ENCODE measurements at places on chromosomes 2 and 18.

- no peaks in the 10 kb centered on the region for H3K4me1 ChIP-seq
- H3K27me3 ChIP-seq = no peaks in the 10 kb centered on the region
- H3K36me3 ChIP-seq = peaks cover 13% of the 10 kb centered on the region
- H3K27ac ChIP-seq = no peak overlapping the region
- no peak overlapping the region for H3K4me3 ChIP-seq
These were observed 31.0 kb upstream of the WDSUB1 start for GRCh38 chr2:159317392-159318088.

DNA sequence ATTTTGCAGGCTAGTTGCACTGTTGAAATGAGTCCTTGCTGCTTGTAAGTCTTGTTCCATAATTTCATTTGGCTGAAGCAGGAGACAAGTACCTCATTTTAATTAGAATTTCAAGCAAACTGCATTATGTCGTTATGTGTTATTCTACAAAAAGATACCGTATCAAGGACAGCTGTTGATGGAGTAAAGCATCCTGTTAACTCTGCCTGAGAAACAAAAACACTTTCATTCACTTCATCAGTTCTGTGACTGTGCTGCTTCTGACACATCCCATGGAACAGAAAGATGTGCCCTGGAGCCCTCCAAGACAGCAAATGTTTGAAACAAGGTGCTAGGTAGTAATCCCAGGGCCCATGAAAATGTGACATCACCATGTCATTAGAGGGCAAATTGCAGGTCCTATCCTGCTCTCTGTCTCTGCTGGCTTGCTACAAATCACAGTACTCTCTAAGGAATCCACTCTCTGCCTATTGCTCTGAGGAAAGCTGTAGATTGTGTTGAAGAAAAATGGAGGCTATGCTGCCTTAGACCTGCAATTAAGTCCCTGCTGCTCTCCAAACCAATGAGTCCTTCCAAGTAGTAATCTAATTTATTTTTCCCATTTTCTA lies 209.7 kb upstream of the PARD3B start:
- H3K27me3 ChIP-seq = peaks cover 5% of the 10 kb centered on the region
- H3K36me3 ChIP-seq = no peaks in the 10 kb centered on the region
- no peak for DNase-seq
- no peak overlapping the region for H3K27ac ChIP-seq

DNA sequence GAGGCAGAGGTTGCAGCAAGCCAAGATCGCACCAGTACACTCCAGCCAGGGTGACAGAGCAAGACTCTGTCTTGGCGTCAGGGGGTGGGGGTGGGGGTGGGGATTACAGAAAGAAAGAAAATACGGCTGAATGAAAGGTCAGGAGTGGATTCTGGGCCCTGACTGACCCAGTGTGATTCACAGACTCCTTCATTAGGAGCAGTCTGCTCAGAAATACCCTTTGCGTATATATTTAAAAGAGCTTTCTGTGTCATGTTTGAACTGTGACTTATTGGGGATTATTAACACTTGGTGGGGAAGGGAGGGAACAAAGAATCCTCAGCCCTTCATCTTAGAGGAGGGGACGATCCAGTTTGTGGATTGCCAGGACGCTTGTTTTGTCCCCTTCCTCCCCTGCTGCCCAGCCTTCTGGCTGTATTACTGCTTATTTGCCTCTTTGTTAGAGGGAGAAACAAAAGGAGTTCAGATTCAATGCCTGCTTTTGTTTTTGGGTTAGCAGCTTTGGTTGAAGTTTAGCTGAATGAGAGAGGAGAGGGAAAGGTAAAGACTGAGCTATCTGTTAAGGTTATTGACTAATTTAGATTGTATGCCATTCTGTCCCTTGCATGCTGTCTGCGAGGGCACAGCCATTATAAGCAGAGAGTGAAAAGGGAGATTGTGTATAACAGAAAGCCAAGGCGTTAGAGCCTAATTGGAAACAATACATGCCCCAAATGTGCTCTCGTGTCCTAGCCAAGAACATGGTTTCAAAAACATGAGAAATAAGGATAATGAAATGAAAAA lies 118.3 kb downstream of the FMNL2 start:
- no peak overlapping the region for H3K27ac ChIP-seq
- DNase-seq = no peak
- no peaks in the 10 kb centered on the region for H3K4me1 ChIP-seq
- H3K4me3 ChIP-seq = no peak overlapping the region
- H3K27me3 ChIP-seq = peaks cover 2% of the 10 kb centered on the region

GRCh38 chr2:158649846-158650245 lies 145.3 kb upstream of the DAPL1 start:
- no peak overlapping the region for H3K4me3 ChIP-seq
- no peak for DNase-seq
- H3K36me3 ChIP-seq = no peaks in the 10 kb centered on the region

DNA sequence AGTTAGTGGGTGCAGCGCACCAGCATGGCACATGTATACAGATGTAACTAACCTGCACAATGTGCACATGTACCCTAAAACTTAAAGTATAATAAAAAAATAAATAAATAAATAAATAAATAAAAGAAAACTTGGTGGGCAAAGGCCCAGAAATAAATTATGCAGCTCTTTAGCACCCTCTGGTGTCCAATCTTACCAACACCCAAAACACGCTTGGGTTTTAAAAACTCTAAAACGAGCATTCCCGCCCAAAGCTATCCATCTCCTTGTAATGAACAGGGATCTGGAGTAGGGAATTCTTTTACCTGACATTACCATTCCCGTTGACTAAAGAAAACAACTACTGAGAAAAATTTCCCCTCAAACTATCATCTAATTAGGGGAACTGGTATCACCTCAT lies 2005.9 kb upstream of the CELF4 start:
- H3K4me1 ChIP-seq = no peaks in the 10 kb centered on the region
- H3K4me3 ChIP-seq = no peak overlapping the region
- no peaks in the 10 kb centered on the region for H3K27me3 ChIP-seq

DNA sequence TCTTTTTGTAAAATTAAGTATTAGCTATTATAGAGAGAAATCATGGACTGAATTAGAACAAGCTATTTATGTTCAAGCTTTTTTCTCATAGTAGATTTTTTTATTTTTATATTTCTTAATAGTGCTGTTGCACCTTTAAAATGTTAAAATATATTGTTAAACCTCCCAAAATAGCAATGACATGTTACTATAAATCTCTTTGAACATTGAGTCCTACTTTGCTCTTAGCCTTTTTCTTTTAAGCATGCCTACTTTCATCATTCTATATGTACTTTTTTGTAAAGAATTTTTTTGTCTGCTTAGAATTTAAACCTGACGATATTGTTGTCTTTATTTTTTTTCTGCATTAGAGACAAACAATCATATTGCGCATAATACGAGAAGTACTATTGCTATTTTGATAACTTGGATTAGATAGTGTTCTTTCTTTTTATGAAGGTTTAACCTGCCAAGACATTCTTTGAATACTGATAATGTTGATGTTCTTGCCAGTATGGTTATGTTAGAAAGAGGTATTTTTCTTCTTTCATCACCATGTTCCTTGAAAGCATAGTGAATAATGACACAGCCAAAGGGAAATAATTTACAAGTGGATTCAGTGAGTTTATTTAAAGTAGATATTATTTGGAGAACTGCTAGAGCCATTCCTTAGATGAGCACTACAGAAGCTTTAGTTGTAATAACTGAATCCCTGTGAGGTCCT lies 40.6 kb downstream of the PMS1 start:
- H3K36me3 ChIP-seq = peaks cover 21% of the 10 kb centered on the region
- H3K27me3 ChIP-seq = no peaks in the 10 kb centered on the region
- H3K4me1 ChIP-seq = peaks cover 4% of the 10 kb centered on the region
- no peak overlapping the region for H3K27ac ChIP-seq
- H3K4me3 ChIP-seq = no peak overlapping the region
- no peak for DNase-seq

GRCh38 chr2:74168739-74169138 lies 9.9 kb downstream of the MOB1A start:
- H3K27me3 ChIP-seq = no peaks in the 10 kb centered on the region
- no peak for DNase-seq
- peak overlapping the region; percentile 70 for H3K27ac ChIP-seq
- no peak overlapping the region for H3K4me3 ChIP-seq

- H3K36me3 ChIP-seq = no peaks in the 10 kb centered on the region
- H3K4me3 ChIP-seq = no peak overlapping the region
- H3K27me3 ChIP-seq = no peaks in the 10 kb centered on the region
- DNase-seq = no peak
These were observed 147.1 kb downstream of the IKZF2 start for GRCh38 chr2:213004197-213004821.

DNA sequence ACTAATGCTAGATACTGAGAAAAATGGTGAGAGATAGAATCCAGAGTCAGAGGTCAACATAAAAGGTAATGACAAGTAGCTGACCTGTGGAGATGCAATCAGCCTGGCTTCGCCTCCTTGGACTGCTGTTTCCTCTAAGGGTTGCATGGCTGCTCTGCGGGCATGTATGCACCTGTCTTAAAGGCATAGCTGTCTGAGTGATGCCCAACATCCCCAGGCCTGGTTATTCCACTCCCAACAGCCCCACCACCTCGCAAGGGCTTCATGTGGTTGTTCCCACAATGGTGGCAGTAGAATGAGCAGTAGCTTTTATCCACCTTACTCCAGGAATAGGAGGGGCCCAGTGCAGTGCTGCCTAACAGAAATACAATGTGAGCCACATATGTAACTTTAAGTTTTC lies 69.7 kb upstream of the ALK start:
- no peak for DNase-seq
- H3K4me3 ChIP-seq = no peak overlapping the region
- H3K36me3 ChIP-seq = no peaks in the 10 kb centered on the region
- no peaks in the 10 kb centered on the region for H3K4me1 ChIP-seq
- no peak overlapping the region for H3K27ac ChIP-seq
